NCI-H1694 treated with DMSO at 0.1 percent for 48 hours (cell line): ENCODE measurements at places on chromosomes 2 and 18.
A peak's percentile ranks its signal among the peaks of the same experiment; 100 is the strongest.

DNA sequence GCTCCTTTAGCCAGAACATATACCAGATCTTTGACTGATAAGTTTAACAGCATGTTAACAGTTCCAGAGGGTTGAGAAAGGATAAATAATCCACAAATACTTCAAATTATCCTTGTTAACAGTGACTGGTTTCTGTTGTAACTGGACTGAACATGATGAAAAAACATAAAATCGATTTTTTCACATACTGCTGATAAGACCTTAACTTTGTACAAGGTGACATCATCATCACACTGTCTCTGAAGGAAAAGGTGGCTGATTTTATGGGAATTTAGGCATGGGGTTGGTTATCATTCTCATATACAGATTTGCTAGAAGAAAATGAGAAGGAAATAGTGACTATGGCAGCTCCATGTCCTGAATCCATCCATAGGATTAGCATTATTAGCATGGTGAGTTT is 36.1 kb downstream of the OTX1 start:
- DNase-seq, result no peak

GRCh38 chr2:240289701-240290431 is 145.6 kb upstream of the GPC1 start:
- DNase-seq, result no peak

DNA sequence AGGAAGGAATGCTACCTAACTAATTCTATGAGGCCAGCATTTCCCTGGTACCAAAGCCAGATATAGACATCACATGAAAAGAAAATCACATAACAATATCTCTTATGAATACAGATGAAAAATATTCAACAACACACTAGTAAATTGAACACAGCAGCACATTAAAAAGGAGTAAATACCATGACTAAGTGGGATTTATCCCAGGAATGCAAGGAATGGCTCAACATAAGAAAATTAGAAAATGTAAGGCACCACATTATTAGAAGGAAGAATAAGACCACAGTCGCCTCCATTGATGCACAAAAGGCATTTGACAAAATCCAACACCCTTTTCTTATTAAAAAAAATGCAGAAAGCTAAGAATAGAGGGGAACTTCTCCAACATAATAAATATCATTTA is 133.9 kb downstream of the TTC32 start:
- DNase-seq, result no peak

GRCh38 chr2:17544256-17544655 is 3.8 kb downstream of the VSNL1 start:
- DNase-seq, result no peak

DNA sequence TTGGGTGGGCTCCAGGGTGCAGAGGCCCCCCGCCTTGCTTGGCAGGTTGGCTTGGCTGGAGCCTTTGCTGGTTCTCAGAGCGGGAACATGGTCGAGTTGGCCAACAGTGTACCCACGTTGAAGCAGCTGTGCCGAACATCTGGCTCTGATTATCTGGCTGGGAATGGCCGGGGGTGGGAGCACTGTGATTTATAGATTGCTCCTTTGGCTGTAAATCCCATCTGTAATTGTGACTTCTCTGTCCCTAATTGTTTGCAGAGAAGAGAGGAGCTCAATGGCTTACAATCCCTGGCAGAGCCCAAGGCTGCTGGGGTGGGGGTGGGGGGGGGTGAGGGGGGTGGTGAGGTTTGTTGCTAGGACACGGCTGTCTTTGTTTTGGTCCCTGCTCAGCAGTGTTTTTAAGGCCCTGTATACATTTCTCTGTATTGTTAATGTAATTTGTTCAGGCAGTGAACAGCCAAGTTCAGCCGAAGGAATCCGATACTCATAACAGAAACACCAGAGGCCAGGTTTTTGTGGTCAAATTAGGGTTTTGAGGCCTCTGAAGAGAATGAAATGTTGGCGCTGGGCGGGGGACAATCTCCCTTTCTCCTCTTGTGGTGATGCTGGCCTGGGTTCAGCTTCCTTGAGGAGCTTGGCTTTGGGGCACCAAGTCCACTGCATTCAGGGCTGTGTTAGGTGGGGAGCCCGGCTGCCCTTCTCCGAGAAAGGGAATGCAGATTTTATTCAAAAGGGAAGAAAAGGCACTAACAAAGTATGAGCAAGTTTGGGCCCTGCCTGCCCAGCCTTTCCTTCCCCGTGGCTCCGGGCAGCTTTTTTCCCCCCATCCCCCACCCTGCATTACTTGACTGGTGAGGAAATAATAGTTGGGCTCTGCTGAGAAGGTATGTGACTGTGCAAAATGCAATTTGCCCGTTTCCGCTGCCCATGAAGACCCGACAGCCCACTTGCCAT is 82.5 kb downstream of the TCF7L1 start:
- peak; percentile 49 for DNase-seq

DNA sequence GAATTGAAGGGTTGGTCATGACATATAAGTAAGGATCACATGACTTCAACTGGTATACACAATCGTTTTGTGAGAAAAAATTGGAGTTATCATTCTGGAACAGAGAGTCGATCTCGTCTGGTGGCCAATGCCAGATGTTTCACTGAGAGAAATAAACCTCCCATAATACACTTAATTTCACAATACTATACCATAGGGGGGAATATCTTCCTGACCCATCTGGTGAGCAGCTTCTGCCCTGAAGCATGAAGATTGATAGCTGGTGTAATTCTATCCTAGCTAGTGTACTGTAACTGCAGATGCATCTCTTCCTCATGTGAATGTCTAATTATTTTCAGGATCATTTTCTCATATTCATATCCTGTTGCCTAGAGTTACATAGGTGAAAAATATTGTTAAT is 15.7 kb upstream of the CDH7 start:
- DNase-seq, result peak; percentile 83
